ENCODE measurements at places on chromosomes 11 and 22. TPM values are rescaled to one million over a fixed set of nuclear protein-coding genes. Genes with fewer than 3 reads are reported as not detected.

The PLCB3 gene
- total RNA-seq: 51.0 TPM

DNA sequence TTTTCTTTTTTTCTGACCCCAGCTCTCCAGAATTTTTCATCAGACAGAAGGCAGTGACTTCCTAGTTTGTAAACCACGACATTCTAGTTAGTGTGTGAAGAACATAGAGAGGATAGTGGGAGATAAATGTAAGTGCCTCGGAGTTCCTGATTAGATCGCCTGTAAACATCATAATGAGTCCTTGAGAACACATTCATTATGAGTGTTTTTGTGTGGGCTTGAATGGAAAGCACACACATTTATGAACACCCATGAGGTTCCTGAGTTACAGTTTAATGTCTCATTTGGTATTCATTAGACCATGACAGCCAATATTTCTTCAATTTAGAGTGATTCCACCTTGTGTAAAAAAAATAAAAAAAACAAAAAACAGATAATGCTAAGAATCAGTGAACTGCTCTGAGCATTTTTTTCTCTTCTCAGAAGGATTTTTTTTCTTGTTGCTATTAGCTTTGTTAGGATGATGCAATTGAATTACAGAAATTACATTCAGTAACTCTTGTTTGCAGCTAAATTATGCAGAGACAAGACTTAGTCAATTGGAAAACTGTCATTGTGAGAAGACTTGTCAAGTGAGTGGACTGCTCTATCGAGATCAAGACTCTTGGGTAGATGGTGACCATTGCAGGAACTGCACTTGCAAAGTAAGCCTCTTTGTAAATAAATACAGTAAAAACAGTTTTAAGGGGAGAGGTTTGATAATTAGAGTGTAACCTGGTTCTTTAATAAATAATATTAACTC lies 257.6 kb downstream of the NELL1 start:
- DNase-seq: no peak

DNA sequence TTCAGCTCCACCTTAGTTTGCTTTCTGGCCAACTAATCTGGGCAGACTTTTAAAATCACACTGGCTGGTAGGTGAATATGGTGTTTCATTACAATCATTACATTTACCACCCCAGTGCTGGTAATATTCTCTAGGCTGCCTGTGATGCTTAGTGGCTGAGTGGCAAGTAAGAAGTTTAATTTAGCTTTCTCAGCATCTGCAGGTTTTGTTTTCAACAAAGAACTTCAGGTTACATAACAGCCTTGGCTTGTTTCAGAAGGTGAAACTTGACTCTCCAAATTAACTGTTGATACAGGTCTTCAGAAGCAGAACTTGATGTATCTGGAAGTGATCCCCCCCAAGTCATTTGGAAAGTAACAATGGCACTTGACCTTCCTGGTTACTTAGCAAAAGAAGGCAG lies 423.3 kb upstream of the CCDC90B start:
- no peak for DNase-seq

GRCh38 chr11:115087791-115088190 lies 409.5 kb downstream of the NXPE2 start:
- no peak for DNase-seq

The SLC17A6 gene
- not detected for total RNA-seq

DNA sequence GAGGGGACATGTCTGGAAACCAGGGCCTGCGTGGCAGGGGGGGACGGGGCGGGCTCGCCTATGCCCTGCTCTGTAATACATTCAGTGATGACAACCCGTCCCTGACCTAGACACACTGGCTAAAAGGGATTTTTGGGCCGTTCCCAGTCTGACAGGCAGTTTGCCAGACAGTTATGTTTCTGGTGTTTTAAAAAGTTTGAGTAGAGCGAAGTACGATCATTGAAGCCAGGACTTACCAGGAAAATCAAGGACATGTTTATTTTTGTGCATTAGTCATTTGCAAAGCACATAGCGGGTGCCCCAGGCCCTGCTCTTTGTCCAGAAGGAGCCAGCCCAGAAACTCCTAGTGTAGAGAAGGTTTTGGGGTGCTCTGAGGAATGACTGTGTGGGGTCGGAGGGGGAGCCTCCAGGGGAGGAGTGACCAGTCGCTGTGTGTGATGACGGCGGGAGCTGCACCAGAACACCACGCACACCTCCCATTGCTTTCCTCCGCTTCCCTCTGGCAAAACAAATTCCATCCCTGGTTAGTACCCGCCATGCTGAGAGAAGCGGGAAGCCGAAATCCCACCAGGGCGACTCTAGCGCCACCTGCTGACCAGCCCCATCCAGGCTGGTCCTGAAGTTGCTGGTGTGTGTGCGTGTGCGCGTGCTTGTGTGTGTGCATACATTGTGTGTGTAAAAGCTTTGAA lies 50.8 kb downstream of the FBLN1 start:
- peak; percentile 87 for DNase-seq

The BTG4 gene
- not detected for total RNA-seq

The FOLR3 gene
- total RNA-seq: not detected

DNA sequence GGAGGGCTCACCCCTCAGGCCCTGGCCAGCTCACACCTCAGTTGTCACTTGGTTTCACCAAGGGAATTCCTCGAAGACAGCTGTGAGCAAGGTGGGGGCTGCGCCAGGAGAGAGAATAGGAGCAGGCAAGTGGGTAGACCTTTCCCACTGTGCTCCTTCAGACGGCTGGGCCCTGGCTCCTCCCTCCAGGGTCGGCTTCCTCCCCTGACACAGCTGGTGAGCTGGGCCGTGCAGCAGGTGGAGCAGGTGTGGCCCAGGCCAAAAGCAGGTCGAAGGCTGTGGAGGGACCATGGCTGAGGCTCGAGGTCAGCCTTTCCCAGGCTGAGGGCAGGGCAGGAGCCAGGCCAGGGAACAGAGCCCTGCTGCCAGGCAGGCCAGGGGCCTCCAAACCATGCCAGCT lies 12.5 kb upstream of the MYRF start:
- no peak for DNase-seq

The SLC22A9 gene
- total RNA-seq: not detected

- DNase-seq: no peak
These were observed 13.3 kb upstream of the MICALL1 start for GRCh38 chr22:37892566-37893335.

The KCTD14 gene
- total RNA-seq: 0.97 TPM

The ADM2 gene
- 0.36 TPM for total RNA-seq

The UBQLNL gene
- 4.4 TPM for total RNA-seq

DNA sequence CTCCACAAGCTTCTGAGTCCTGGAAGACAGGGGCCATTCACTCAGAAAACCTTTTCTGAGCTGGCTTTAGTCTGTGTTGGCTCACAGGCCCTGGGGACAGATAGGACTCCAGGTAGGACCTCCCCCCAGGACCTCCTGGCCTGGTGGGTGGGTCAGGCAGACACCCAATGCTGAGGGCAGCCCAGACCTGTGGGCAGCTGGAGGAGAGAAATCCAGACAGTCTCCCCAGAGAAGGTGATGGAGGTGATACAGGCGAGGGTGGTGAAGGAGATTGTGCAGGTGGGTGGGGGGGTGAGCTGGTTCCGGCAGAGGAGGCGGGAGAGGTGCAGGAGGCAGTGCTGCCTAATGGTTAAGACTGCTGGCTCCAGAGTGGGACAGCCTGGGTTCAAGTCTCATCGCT lies 15.6 kb downstream of the LRRC32 start:
- DNase-seq: no peak

The SLC37A2 gene
- total RNA-seq: 0.49 TPM

DNA sequence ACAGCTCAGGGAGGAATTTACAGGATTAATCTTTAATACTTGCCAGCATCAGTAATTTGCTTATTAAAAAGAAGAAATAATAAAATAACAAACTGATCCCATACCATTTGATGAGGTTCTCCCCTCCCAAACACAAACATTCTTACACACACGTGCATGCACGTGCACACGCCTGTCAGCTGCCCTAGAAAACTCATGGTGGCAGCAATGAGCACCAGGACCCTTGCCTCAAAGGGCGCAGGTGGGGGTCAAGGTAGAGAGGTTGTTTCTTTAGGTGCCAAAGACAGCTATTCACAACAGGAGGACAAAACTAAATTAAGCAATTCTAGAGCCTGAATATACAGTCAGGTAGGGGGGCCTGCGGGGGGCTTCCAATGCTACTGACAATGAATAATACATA lies 219.3 kb downstream of the BUD13 start:
- no peak for DNase-seq

The GGT5 gene
- total RNA-seq: 1.6 TPM

The C11orf87 gene
- total RNA-seq: 0.46 TPM

DNA sequence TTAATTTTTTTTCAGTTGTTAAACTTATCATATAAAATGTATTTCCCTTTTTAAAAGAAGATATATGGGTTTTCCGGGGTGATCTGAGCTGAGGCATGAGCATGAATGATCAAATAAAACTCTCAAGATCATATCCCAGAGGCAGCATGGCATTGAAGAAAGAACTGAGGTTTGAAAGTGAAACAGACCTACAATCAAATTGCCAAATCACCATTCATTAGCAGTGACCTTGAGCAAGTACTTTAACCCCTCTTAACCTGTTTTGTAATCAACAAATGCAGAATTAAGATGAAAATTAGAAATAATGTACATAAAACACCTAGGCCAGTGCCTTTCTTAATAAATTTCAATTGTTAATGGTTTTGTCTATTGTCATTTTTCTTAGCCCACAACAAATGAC lies 116.0 kb downstream of the RBFOX2 start:
- no peak for DNase-seq

GRCh38 chr11:57646799-57647303 lies 2.9 kb downstream of the YPEL4 start:
- no peak for DNase-seq

- DNase-seq: no peak
These were observed 32.6 kb downstream of the PPFIA1 start for GRCh38 chr11:70303070-70303469.

GRCh38 chr11:34314936-34315335 lies 42.9 kb downstream of the ABTB2 start:
- no peak for DNase-seq

The MMP27 gene
- total RNA-seq: not detected

The CRYBB3 gene
- 0.97 TPM for total RNA-seq

DNA sequence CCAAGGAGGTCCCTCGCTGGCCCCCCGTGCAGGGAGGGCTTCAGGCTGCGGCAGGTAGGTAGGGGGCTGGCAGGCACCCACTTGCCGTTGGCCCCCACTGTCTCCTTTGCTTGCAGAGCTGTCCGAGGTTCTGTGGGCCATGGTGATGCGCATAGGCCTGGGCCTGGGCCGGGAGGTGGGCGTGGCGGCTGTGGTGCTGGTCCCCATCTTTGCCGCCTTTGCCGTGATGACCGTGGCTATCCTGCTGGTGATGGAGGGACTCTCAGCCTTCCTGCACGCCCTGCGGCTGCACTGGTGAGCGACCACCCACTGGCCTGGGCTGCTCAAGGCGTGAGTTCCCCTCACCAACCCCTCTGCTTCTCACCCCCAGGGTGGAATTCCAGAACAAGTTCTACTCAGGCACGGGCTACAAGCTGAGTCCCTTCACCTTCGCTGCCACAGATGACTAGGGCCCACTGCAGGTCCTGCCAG lies 11.6 kb downstream of the TCIRG1 start:
- DNase-seq: no peak

The LARGE2 gene
- 0.95 TPM for total RNA-seq
